ENCODE measurements at places on chromosomes 13 and 19.

- no peak for DNase-seq
Measured at GRCh38 chr19:52231154-52231910, 38.1 kb upstream of the ZNF766 start.

- DNase-seq, result no peak
Measured at GRCh38 chr13:34078334-34078999, 260.5 kb downstream of the RFC3 start.

GRCh38 chr13:71028884-71029283 is 838.1 kb downstream of the DACH1 start:
- no peak for DNase-seq

GRCh38 chr19:41671486-41671885 is 16.6 kb downstream of the CEACAM7 start:
- DNase-seq, result no peak

- DNase-seq, result no peak
Measured at GRCh38 chr19:45972947-45973540, 621 bp downstream of the NOVA2 start.

GRCh38 chr13:30665638-30666037 is 47.9 kb downstream of the USPL1 start:
- no peak for DNase-seq

GRCh38 chr13:80217614-80218456 is 123.1 kb downstream of the SPRY2 start:
- DNase-seq, result no peak

- DNase-seq, result no peak
Measured at GRCh38 chr13:101397742-101398141, 18.6 kb downstream of the NALCN start.

DNA sequence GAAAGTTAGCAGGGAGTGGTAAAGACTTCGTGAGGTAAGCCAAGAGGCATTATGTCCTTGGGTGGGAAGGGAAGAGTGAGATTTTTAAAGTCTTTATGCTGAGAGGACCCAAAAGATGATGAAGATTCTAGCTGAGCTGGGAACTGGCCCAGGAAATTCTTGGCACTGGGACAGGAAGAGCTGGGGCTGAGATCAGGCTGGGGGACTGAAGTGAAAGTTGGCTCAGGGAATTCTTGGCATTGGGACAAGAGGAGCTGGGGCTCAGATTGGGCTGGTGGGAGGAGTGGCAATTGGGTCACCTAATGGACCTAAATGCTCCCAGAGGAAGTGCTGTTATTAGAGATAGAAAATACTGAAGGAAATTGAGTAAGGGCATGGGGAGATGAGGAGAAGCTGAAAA is 8.8 kb downstream of the SCEL start:
- no peak for DNase-seq

GRCh38 chr13:71524245-71524612 is 342.8 kb downstream of the DACH1 start:
- DNase-seq, result no peak

GRCh38 chr19:1847684-1848398 is 442 bp downstream of the REXO1 start:
- DNase-seq, result no peak

DNA sequence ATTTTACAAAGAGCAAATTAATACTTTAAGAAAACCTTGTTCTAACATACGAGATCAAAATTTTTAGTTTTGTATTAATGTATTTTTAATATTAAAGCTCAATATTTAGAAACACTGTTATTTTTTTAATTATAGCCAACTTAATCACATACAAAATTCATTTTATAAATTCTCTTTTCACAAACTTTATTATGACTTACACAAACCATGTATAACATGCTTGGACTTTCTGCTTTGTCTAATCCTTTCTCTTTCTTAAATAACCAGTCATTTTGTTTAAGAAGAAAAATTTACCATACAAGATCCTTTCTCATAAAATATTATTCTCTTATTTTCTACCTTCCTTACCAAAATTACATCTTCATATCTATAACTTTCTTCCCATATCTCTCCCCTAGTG is 62.2 kb downstream of the CYSLTR2 start:
- DNase-seq, result no peak

DNA sequence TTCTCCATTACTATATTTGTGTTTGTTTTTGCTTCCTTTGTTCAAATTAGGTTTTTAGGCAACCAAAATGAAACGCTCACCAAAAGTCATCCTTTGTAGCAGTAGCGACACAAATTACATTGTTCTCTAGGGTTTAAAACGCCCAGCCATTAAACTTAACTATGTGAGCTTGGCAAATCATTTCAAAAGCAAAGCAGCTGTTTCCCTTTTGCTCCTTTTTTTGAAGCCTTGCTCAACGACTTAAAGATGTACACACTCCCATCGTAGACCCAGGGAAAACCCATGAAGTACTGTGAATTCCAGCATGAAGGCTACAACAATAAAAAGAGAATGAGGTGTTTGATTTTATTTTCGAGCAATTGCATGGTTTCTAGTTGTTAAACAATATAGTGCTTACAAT is 106.7 kb downstream of the RAP2A start:
- DNase-seq, result no peak

DNA sequence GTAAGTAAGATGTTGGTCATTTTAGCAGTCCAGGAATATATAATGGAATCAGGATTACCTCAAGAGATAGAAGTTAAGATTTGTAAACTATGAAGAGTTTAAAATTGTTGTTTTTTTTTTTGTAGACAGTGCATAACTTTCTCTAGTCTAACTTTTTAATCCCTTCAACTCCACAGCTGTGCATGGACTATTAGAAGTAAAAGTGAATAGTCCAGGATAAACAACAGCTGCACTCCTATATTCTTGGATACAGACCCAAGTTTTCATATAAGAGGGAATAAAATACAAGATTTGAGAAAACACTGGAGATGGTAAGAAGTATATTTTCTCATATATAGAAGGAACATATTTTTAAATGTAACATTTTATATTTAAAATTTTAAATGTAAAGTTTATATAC is 1509.9 kb downstream of the SLITRK5 start:
- no peak for DNase-seq

DNA sequence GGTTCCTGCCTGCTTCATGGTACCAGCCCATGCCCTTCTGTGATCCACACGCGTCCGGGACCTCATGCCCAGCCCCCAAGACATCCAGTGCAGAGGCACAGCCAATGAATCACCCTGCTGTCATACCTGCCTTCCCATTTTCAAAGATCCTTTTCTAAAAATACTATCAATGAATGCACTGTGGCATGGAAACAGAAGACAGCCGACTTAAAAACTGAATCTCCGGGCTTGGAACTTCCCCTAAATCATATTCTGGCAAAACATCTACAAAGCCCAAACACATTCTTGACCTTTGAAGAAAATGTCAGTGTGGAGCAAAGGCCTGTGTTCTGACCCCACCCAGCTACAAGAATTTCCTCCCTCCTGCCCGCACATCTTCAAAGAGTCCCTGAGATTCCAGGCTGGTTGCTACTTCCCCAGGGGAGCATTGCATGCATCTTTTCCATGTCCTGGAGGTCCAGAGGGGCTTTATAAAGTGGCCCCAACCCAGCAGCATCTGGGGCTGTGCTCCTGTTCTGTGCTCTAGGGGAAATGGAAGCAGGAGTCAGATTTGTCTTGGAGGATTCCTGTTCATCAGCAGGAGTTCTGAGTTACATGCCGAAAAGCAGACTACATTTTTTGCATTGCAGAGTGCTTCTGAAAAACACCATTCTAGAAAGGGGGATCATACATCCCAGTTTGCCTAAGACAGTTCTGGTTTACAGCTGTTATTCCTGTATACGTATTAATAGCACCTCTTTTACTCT is 135.2 kb downstream of the USP12 start:
- DNase-seq, result no peak

DNA sequence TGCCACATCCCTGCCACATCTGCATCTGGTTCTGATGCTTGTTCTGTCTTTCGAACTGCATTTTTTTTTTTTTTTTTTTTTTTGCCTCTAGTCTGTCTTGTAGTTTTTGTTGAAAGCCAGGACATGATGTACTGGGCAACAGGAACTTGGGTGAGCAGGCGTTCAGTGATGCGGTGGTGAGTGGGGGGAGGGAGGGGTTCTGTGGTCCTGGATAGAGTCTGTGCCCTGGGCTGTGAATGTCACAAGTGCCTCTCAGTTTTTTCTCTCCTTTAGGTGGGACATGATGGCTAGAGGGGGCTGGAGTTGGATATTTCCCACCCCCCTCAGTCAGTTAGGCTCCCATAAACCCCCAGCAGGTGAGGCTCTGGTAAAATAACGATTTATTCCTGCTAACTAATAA is 3.5 kb downstream of the CEACAM4 start:
- no peak for DNase-seq

DNA sequence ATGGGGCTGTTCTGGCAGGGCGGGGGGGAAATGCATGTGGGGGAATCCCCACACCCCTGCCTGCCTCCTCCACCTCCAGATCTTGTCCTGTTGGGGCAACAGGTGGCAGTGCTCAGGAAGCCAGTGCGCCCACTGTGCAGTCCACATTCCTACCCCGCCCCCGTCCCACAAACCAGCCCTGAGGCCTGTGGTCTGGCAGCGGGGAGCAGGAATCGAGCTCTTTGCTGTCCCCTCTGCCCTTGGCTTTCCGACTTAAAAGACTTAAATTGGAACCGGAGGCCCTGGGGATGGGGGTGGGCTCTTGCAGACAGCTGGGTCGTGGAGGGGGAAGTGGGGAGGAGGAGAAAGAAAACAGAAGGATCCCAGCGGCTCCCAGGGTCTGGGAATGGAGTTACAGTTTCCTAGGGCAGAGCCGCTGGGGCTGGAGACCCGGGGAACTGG is 4.3 kb downstream of the NANOS3 start:
- DNase-seq, result no peak

- DNase-seq, result peak; percentile 23
Measured at GRCh38 chr13:21849323-21849722, 178.4 kb downstream of the FGF9 start.

- no peak for DNase-seq
Measured at GRCh38 chr13:92807353-92807752, 419.3 kb upstream of the GPC6 start.

- no peak for DNase-seq
Measured at GRCh38 chr13:37074703-37075102, 15.2 kb upstream of the SUPT20H start.

DNA sequence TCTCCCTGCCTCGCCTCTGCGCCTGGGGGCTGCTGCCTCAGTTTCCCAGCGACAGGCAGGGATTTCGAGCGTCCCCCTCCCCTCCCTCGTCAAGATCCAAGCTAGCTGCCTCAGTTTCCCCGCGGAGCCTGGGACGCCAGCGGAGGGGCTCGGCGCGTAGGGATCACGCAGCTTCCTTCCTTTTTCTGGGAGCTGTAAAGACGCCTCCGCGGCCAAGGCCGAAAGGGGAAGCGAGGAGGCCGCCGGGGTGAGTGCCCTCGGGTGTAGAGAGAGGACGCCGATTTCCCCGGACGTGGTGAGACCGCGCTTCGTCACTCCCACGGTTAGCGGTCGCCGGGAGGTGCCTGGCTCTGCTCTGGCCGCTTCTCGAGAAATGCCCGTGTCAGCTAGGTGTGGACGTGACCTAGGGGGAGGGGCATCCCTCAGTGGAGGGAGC is 722 bp upstream of the ICAM1 start:
- DNase-seq, result no peak

DNA sequence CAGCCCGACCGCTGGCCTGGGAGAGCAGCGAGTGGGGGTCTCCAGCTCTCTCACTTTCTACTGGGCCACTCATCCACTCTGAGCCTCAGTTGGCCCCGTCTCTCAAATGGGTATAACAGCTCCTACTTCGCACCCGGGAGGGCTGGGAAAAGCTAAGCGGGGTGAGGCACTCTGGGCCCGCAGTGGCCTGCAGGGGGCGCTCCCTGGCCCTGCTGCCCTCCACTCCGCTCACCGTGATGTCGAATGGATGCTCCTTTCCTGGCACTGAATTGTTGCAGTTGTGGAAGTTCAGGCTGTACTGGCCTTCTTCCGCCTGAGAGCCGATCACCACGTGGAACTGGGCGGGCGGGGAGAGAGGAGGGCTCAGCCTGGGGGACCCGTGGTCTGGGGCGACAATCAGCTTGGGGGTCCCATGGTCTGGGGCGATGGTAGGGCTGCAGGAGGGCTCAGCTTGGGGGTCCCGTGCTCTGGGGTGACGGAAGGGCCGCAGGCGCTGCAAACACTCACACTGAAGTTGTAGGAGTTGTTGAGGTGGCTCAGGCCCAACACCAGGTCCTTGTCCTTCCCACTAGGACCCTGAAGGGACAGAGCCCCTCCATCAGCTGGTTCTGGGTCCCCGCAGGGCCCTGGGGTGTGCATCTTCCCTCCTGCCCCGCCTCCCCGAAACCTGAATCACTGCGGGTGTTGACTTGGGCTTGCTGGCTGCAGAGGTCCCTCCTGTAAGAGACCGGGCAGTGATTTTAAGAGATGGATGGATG is 3.9 kb downstream of the GPR108 start:
- DNase-seq, result no peak

DNA sequence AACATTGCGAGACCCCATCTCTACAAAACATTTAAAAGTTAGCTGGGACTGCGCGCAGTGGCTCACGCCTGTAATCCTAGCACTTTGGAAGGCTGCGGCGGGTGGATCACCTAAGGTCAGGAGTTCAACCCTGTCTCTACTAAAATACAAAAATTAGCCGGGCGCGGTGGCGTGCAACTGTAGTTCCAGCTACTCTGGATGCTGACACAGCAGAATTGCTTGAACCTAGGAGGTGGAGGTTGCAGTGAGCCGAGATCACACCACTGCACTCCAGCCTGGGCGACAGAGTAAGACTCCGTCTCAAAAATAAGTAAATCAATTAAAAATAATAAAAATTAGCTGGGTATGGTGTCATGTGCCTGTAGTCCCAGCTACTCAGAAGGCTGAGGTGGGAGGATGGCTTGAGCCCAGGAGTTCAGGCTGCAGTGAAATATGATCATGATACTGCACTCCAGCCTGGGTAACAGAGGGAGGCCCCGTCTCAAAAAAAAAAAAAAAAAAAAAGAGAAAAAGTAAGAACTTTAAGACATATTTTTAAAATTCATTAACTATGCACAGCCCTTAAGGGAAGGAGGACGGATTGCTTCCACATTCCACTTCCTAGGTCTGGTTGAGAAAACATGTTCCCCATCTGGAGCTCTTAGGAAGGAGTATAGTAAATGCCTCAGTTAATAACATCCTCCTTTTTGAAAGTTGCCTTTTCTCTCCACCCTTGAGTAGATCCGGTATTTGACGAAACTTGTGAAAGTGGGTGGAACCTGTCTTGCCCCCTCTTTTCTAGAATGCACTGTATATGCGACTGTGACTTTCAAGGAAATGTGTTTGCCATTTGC is 26.1 kb downstream of the EXOC3L2 start:
- DNase-seq, result no peak

Data from GM12891 (cell line).